Spinal cord (tissue), 10 donors: ENCODE measurements at places on chromosomes 16 and 17.

DNA sequence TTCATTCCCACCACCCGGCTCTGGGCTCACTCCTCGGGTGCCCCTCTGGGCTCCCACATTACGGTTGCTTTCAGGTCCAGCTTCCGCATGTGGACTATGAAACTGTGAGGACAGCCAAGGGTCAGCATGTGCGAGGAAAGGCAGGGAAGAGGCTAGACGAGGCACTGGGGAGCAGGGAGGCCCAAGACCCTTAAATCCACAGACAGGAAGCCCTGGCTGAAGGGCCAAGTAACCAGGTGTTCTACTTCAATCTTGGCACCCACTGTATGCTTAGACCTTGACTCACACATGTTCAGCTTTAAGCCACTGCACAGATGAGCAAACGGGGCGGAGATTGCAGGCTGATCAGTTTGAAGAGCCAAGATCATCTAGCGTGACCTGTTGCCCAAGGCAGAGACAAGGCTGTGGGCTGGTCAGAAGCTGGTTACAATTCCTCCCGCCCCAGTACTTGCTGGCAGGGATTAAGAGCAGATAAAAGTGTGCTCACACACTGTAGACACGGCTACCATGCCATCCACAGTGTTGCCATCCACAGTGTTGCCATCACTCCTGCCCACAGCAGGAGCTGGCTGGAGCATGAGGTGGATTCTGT, at the start of gene CES4A:
Gene CES4A, plus strand, starts transcription at position 393 of the 592 bp plus-strand sequence. Its CDS starts 184 bp downstream, at position 577.
- H3K4me1 ChIP-seq: no peaks in the 10 kb centered on the region
- no peaks in the 10 kb centered on the region for H3K36me3 ChIP-seq
- DNase-seq: no peak
- no peak within 1 kb of the TSS for H3K27ac ChIP-seq
- no peak within 1 kb of the TSS for H3K4me3 ChIP-seq

GRCh38 chr16:80002261-80002660, 401.7 kb upstream of the MAF start:
- no peak overlapping the region for H3K4me3 ChIP-seq
- H3K27ac ChIP-seq: no peak overlapping the region
- no peaks in the 10 kb centered on the region for H3K27me3 ChIP-seq
- DNase-seq: no peak
- no peaks in the 10 kb centered on the region for H3K4me1 ChIP-seq
- H3K36me3 ChIP-seq: no peaks in the 10 kb centered on the region

- H3K36me3 ChIP-seq: no peaks in the 10 kb centered on the region
- DNase-seq: peak; percentile 81
- H3K4me3 ChIP-seq: no peak overlapping the region
- peaks cover 24% of the 10 kb centered on the region for H3K4me1 ChIP-seq
- H3K27ac ChIP-seq: peak overlapping the region; percentile 19
Observed at GRCh38 chr16:51388516-51388951, 237.5 kb upstream of the SALL1 start.

GRCh38 chr16:2090777-2091546, 43.2 kb downstream of the TSC2 start:
- H3K4me3 ChIP-seq: no peak overlapping the region
- H3K27me3 ChIP-seq: no peaks in the 10 kb centered on the region
- peaks cover 14% of the 10 kb centered on the region for H3K4me1 ChIP-seq
- peaks cover 94% of the 10 kb centered on the region for H3K36me3 ChIP-seq
- no peak for DNase-seq
